ENCODE measurements at places on chromosomes 1 and 21.

DNA sequence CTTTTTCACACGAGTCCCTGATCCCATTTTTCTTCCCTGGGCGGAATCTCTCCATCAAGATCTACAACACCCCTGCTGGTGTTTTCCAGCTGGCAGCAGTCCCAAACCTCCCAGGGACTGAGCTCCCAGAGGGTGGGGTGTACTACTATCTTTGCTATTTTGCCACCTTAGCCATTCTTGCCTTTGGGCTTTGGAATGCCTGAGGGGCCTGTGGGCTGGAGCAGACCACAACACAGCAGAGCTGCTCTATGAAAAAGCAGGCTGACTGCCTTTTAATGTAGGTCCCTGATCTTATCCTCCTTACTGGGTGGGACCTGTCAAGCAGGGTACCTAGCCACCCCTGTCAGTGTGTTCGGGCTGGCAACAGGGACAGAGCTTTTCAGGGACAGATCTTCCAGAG, 91.9 kb downstream of the KCNT2 start:
- no peak for DNase-seq

- DNase-seq, result no peak
Observed at GRCh38 chr1:59052166-59052590, 244.7 kb upstream of the FGGY start.

DNA sequence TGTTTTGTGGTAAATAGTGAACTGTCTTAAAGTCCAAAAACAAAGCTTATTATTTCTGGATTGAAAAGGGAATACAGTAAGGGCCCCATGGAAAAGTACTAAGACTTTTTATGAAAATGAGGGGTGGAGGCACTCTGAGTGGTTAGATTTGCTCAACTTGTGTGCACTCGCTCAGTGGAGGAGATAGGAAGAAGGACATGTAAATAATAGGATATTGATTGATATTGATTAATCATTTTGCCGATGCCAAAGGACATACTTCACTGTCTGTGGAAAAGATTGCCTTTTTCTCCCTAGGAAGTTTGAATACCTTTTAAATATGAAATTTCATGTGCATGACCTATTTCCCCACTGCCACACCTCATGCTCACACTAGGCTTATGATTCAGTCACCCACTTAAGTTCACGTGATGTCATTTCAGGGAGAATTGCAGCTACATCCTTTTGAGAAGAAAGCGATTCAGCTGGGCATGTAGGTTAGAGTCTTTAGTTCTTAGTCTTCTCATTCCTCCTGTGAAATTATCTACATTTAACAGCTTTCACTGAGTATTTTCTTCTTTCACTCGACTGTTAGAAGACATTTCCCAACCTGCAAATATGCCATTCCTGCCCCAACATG, 5.0 kb downstream of the MTR start:
- no peak for DNase-seq

GRCh38 chr1:183576537-183576936, 13.7 kb downstream of the NCF2 start:
- no peak for DNase-seq

GRCh38 chr21:21074305-21074704, 76.1 kb downstream of the NCAM2 start:
- DNase-seq, result no peak

GRCh38 chr1:15180189-15180588, 26.6 kb downstream of the TMEM51 start:
- DNase-seq, result no peak

- DNase-seq, result no peak
Observed at GRCh38 chr1:59266180-59266926, 30.5 kb upstream of the FGGY start.

DNA sequence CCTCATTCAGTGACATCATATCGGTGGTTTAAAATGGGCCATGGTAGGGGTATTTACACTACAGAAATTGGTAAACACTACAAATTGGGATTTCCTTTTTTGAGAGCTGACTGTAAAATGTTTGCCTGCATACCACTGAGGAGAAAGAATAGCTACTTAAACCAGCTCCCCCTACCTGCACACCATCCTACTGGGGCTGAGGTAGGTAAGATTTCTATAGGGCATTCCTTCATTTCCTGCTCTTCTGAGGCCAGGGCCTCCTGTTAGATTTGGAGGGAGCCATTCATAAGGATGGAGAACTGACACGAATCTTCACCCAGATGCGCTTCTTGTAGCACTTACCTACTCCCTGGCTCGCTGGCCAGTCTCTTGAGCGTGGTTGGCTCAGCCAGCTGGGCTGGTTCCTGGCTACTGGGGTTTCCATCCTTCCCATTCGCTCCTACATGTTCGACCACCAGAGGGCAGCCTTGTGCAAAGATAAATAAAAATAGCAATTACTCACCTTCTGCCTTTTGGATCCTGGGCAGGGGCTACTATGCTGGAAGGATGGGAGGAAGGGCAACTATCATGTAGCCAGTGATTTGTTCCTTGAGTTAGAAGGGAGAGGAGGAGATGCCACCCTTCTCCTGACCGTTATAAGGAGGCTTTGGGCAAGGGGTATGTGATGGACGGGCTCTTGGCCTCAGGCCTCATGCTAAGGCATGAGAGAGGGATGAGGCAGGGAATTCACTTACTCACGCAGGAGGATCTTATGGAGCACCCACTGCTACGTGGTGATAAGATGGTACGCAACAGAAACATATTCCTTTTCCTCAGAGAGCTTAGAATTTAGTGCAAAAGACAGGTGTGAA, 10.7 kb downstream of the OPTC start:
- peak; percentile 87 for DNase-seq

- DNase-seq, result no peak
Observed at GRCh38 chr1:243420946-243421685, 165.3 kb downstream of the SDCCAG8 start.

DNA sequence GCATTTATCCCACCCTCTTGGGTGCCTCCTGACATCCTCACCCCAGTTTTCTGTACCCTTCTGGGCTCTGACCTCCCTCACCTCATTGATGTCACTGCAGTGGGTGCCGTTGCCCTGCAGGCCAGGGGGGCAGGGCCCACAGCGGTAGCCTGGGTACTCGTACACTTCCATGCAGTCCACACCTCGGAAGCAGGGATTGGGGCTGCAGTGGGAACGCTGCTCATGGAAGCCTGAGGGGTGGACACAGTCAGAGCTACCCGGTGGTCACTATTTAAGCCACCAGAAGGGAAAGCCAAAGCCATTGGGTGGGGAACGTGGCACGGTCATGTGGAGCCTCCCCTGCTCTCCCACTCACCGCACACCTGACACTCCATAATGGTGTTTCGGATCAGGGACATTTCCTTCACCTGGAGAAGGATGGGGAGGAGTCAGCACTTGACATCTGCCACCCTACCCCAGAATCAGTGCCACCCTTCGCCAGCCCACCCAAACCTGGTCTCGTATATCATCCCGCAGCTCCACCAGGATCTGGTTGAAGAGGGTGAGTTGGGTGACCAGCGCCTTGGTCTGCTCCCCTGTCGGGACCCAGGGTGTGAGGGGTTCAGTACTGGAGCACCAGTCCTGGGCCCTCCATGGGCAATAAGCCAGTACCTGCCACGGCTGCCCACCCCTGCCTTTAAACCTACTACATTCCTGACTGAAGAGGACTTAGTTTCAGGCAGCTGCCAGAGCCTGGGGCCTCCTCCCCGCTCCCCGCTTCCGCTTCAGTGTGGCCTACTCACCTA, 4.8 kb downstream of the THBS3 start:
- DNase-seq, result no peak

GRCh38 chr21:28580585-28580984, 412.1 kb downstream of the LTN1 start:
- no peak for DNase-seq

GRCh38 chr1:78619803-78620579, at the start of gene IFI44L:
Gene IFI44L, plus strand, starts transcription at chr1:78620448. Its CDS starts 7,468 bp downstream, at chr1:78627916.
- DNase-seq, result peak; percentile 54

DNA sequence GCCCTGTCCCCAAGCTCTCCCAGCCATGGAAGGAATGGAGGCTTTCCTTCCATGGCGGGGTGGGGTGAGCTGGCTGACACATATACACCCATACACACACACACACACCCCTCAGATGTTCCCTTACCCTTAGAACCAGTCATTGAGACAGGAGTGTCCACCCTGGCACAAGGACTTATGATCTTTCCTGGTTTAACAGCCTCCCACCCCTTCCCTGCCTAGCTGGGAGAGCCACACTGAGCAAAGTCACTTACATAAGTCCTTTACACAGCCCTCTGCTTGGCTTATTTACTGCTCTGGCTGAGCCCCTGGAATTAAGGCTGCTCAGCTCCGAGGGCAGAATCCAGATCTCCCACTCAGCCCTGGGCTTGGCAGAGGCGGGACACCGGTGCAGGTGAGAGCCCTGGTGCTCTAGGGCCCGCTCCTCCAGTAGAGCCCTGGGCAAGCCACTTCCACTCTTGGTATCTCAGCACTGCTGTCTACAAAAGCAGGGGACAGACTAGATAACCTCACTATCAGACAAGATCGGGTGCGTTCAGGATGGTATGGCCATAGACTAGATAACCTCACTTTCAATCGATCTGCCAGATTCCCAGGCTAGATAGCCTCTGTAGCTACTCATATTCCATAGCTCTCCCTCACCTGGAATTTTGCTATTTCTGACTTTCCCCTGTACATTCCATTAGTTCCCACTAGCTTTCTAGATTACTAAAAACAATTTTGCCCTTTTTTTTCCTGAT, 16.7 kb downstream of the SLC6A9 start:
- no peak for DNase-seq

DNA sequence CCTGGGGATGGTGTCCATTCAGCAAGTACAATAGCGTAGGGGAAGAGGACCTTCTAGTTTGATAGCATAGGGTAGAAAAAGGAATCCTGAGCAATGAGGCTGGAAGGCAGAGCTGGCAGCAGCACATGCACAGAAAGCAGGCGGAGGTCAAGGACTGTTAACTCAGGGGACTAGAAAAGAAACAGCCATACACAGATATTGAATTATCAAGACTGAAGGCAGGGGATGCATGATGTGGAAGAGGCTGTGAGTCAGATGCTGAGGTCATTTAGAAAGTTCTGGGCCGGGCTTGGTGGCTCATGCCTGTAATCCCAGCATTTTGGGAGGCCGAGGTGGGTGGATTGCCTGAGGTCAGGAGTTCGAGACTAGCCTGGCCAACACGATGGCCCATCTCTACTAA, 65.6 kb downstream of the OPTC start:
- no peak for DNase-seq

- no peak for DNase-seq
Observed at GRCh38 chr1:228767636-228768354, 32.5 kb downstream of the RHOU start.

All from femur (tissue), 1 donor.